HL-60 (cell line): ENCODE measurements at places on chromosomes 13 and 19.

DNA sequence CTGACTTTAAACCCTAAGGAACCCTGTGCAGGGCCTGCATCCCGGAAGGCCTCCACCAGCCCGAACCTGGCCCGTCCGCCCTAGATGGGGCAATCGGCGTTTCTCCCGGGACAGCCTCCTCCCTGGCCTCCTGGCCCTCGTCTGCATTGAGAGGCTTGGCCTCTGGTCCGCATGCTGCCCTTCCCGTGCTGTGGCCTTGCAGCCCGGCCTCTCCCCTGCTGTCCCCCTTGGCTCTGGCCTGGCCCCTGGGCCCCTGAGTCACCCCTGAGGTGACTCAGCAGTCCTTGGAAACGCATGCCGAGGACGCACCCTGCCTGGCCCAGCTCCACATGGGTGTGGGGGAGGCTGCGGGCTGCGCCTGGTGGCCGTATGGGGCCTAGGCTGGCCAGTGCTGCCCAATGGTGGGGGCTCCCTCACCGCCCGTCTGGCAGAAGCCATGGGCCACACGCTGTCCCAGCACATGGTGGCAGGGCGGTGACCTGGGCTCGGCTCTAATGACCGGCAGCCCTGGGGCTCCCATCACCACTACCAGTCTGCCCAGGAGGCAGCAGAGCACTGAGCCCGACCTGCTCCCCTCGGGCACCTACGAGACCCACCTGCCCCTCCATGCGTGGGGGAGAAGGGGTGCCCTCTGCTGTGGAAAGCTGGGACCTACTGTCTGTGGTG lies 25.7 kb downstream of the SH3GL1 start:
- peak; percentile 75 for DNase-seq

- no peak for DNase-seq
Measured at GRCh38 chr19:30064348-30064699, 122.3 kb downstream of the URI1 start.

DNA sequence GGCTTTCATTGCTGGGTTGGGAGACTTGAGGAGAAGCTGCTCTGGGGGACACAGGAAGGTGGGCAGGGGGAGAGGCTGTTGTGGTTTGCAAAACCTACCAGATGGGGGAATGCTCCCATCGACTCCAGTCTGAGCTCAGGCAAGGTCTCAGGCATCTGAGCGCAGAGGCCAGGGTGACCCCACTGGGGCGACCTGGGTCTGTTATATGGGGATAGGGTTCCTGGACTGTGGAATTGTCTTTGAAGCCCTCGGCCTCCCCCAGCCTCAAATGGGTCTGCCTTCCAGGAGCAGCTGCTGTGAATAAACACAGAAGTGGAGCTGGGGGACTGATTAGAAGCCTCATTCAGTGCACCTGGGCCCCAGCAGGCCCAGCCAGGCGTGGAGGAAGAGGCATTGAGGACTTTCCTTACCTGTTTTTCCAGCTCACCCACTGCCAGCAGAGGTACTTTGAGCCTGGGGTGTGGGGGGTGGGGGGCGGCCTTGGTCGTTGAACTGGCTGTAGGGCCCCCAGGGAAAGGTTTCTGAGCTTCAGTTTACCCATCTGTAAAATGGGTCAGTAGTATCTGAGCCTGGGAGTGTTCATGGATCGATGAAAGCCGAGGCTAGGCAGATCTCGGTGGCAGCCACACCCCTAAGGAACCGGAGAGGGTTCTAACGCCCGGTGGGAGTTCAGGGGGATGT lies 1.4 kb downstream of the CERS4 start:
- no peak for DNase-seq

GRCh38 chr19:43644181-43644580 lies 4.5 kb upstream of the CADM4 start:
- no peak for DNase-seq

GRCh38 chr13:75217949-75218348 lies 264.0 kb downstream of the TBC1D4 start:
- DNase-seq = no peak

DNA sequence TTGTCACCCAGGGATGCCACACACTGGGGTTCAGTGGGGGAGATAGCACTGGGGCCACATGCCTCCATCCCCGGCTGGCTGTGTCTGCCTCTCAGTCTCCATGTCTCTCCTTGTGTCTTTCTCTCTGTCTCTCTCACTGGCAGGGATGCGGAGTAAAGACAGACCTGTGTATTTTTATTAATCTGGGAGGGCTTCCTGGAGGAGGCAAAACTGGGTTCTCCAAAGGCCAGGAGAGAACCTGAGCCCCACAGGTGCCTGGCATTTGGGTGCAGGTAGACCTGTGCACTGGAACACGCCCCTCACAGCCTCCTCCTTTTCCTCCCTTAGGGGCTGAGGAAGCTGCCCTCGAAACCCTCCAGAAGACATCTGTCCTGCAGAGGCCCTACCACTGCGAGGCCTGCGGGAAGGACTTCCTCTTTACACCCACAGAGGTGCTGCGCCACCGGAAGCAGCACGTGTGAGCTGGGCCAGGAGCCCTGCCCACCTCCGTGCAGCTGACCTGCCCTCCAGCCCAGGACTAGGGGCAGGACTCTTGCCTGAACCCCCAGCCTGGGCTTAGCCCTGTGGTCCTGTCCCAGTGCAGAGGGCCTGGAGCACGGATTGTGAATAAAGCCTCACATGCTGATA lies 32.7 kb downstream of the DHX34 start:
- DNase-seq = peak; percentile 87

DNA sequence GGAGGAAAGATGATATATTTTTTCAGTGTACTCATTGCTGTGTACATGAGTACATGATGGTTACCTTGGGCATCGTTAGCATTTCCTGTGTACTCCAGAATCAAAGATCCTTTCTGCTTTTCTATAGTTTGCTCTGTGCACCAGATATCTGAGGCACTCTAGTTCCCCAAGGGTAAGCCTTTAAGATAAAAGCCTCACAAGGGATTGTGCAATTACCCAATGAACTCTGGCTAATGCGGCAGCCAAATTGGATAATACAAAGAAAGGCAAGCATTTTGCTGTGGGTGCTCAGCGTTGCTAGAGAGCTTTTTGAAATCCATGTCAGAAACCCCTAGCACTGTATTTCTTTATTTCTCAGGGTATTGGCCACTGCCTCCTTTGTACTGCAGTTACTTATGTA lies 2.9 kb downstream of the CYSLTR2 start:
- DNase-seq = peak; percentile 71

DNA sequence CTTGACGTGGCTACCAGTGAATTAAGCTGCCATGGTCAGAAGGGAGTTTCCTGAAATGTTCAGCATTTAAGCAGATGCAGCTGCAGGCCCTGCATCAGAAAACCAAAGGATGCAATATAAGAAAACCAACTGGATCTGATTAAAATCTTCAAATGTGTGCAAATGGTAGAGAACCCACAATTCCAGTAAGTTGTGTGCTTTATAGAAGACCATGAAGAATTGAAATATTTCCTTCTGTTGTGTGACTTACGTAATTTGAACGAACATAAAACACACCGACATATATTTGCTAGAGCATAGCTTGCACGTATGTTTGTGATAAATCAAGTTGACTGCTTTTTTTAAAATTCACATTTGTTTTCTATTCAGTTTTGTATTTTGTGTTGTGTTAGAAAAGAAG lies 191.4 kb downstream of the COL4A1 start:
- no peak for DNase-seq

- peak; percentile 26 for DNase-seq
Measured at GRCh38 chr19:50486823-50487515, 10.3 kb upstream of the GARIN5A start.

DNA sequence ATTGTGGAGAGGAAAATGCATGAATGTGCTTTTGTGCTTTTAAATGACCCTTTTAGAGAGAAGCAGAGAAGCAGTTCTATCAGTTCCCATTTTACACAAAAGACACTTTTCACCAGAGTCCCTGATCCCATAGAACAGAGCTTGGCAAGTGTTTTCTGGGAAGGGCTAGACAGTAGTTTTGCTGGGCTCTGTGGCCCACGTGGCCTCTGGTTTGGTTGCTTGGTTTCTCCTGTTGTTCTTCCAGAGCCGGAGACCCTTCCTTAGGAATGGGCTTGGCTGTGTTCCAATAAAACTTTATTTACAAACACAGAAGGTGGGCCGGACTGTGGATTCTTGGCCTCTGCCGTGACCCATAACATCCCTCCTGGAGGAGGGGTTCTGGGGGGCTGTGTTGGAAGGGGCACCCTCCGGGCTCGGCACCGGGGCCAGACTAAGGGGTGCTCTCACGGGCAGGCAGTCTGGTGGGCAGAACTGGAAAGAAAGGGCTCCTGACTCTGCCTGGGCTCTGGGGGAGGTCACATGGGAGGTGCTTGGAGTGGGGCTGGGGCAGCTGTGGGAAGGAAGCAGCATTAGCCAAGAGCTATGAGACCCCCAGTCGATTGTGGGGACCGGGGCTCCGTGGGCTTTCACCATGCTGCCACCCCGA lies 3.2 kb downstream of the SPPL2B start:
- no peak for DNase-seq

- DNase-seq = no peak
Measured at GRCh38 chr19:19232261-19232721, 20.5 kb downstream of the NCAN start.

GRCh38 chr19:5968431-5969373 lies 9.2 kb downstream of the RANBP3 start:
- no peak for DNase-seq

DNA sequence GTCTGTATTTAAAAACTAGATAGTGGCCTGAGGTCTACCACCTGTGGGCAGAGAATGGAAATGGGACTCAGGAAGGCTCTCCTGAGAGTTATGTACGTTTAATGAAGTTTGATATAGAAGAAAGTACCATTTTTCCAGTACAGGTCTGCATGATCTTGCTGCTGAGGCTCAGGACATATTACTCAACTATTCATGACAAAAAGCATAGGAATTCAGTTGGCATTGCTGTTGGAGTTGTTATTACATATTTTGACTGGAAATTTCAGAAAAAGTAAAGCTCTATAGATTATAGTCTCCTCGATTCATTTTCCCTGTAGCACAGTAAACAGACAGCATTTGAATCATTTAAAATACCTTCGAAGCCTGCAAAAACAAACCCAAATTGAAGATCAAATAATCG lies 469.8 kb downstream of the DCT start:
- no peak for DNase-seq

GRCh38 chr19:347946-348861 lies 3.6 kb upstream of the MIER2 start:
- no peak for DNase-seq

- no peak for DNase-seq
Measured at GRCh38 chr13:23321535-23322241, 111.8 kb downstream of the SACS start.

DNA sequence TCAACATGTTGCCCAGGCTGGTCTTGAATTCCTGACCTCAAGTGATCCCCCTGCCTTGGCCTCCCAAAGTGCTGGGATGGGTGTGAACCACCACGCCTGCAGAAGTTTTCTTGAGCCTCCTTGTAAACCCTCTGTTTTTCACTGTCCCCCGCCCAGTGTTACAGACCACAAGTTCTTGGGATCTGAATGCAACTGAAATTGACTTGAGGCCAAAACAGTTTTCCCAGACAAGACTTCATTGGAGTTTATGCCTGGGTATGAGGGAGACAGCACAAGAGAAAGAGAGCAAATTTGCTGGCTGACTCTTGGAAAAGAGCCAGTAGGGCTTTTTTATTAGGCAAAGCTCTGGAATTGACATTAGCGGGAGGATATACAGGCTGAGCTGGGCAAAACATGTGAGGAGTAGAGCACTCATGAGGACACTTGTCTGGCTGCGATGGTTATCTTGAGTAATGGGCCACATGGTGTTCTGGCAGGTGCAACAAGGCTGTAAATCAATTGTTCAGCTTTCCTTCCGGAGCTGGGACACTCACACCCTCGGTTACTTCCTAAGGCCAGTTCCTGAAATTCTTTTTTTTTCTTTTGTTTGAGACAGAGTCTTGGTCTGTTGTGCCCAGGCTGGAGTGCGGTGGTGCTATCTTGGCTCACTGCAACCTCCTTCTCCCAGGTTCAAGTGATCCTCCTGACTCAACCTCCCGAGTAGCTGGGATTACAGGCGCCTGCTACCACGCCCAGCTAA lies 12.7 kb upstream of the HNRNPL start:
- DNase-seq = no peak

- DNase-seq = peak; percentile 91
Measured at GRCh38 chr19:55097864-55098715, 19.3 kb downstream of the PPP1R12C start.

GRCh38 chr13:97108530-97108900 lies 113.6 kb upstream of the MBNL2 start:
- DNase-seq = no peak

DNA sequence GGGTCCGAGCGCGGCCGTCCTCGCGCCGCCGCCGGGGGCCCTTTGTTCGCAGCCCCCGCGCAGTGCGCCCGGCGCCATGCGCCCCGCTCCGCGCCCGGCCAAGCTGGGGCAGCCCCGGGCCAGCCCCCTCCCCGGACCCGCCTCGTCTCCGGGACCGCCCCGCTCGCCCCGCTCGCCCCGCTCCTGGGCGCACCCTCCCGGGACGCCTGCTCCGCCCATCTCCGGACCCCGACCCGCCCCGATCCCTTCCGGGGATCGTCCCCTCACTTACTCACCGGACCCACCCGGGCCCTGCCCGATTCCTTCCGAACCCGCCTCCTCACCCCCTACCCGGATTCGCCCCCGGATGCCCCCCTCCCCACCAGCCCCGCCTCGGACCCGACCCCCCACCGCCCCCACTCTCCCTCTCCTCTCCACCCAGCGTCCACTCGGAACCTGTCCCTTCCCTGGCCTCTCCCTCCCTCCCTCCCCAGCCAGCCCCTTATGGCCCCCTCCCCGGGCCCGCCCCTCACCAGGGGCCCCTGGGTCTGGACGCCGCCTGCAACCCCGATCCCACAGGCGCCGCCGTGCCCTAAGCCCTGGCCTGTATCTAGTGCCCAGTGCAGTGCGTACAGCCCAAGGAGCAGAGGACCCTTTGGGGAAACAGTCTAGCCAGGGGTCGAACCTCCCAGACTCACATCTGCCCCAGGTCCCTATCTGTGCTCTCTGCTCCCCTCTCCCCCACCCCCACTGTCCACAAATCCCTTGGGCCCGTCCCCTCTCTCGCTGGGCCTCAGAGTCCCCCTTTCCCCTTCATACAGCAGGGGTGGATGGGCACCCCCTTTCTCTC lies at the start of gene CPAMD8:
Gene CPAMD8, minus strand, starts transcription at position 105 of the 829 bp plus-strand sequence. CDS start 168 bp downstream, outside the sequence.
- DNase-seq = no peak

GRCh38 chr13:87674247-87674738 lies 3.1 kb downstream of the SLITRK5 start:
- DNase-seq = no peak

GRCh38 chr13:77725071-77725470 lies 27.6 kb downstream of the SLAIN1 start:
- no peak for DNase-seq

GRCh38 chr19:39310558-39311311 lies 9.9 kb downstream of the LRFN1 start:
- DNase-seq = no peak

DNA sequence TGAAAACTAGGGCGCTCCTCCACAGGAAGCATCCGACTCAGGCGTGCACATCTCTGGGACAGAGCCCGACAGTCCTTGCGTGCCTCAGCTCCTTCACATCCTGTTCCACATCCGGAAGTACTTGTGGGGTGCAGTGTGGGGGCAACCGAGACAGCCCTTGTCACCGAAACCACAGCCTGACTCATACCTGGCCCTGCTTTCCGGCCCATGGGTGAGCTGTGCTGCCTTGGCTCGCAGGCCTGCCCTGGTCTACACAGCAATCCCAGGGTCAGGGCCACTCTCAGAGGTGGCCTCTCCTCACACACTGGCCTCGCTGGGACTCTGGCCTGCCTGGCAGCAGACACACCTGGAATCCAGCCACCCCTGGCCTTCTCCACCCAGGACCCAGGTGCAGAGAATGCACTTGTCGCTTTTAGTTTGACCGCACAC lies 100.4 kb downstream of the STK24 start:
- DNase-seq = peak; percentile 73
